CD8-positive, alpha-beta T cell (primary cell): ENCODE measurements at places on chromosomes 6 and 20.

- no peak for DNase-seq
Measured at GRCh38 chr6:154337406-154338005, 19.1 kb downstream of the IPCEF1 start.

DNA sequence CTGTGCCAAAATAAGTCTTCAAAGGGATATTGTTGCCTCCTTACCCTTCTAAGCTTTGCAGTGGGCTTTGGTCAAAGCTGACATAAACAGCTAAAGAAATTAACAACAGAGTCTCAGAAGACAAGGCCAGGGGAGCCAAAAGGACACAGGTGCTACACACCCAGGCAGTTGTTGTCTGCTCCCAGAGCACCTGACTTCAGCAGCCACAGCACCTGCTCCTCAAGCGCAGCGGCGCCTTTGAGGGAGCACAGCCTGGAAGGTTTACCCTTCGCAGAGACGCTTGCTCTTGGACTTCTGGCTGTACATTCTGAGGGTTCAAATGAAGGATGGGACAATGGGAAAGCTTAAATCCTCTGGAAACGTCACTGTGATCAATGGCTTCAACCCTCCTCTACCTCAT lies 16.6 kb downstream of the B4GALT5 start:
- DNase-seq = no peak

GRCh38 chr20:60857708-60858107 lies 394.4 kb upstream of the CDH4 start:
- DNase-seq = no peak

GRCh38 chr20:24764027-24764793 lies 184.9 kb upstream of the CST7 start:
- DNase-seq = no peak

DNA sequence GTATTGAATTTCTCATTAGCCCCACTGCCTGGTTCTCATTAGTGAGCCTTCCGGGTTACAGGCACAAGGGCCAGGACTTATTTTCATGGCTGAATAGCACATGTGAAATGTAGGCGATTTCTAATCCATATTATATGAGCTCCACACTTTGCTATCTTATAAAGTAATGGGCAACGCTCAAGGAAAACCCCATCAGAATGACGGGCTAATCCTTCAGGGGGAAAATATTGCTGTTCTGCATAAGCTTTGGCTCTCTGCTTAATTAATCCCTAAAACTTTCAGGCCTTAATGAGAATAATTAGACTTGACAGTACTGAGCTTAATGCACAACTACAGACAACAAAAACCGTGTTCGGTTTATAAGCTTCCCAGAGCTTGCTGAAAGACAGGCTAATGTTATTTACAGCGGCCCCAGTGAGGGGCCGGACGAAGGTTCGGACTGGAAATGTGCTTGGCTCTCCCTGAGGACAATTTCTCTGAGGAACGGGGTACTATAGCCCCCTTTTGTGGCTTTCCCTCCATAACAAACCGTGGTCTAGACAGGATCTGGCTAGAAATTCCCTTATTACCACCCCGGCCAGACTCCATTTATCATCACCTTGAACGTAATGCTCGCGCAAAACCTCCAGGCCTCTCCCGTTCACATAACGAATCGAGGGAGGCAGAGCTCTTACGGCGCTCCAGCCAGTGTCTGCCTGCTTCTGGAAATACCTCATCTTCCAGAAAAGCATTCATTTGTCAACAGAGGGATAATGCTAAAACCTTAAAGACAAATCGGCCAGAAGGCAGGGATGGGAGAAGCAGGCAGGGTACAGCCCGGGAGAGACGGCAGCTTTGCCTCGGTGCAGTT lies 164.5 kb downstream of the CD83 start:
- no peak for DNase-seq

DNA sequence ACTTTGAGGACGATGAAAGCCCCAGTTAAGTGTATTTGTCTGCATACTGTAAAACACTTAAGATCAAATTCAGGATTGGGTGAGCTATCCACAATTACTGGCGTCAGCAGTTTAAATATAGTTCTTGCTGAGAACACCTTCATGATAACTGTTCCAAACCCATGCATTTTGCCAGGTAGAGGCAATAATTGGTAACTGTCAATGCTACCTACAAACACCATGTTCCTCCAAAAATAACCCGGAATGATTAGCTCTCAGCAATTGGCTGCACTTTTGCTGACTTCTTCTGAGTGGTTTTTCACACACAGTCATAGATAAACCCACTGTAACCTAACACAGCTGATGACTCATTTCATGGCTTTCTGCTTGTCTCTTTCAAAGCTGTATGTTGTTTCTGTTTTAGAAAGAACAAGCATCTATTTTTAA lies 1358.6 kb upstream of the GJE1 start:
- no peak for DNase-seq

DNA sequence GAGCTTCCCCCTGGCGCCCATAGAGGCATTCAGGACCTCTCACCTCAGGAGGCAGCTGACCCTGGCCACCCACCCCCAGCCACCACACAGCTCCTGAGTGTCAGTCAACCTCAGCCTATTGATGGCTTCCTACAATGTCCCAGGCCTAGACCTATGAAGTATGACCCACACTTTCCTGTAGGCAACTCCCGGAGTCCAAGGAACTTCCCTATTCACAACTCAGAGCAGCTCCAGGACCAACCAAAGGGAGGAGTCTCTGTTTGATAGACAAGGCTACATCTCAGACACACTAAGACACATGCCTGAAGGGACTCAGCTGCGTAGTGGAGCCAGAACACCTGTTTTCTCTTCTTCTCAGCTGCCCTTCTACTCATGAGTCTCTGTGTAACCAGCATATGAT lies 169.1 kb downstream of the MAFB start:
- no peak for DNase-seq

GRCh38 chr6:12369781-12370262 lies 79.7 kb downstream of the EDN1 start:
- no peak for DNase-seq

- DNase-seq = no peak
Measured at GRCh38 chr6:87728706-87729105, 26.7 kb upstream of the AKIRIN2 start.

- DNase-seq = peak; percentile 66
Measured at GRCh38 chr6:116561377-116562018, 7.9 kb downstream of the CALHM4 start.

- no peak for DNase-seq
Measured at GRCh38 chr6:117496383-117496990, 14.0 kb downstream of the DCBLD1 start.

DNA sequence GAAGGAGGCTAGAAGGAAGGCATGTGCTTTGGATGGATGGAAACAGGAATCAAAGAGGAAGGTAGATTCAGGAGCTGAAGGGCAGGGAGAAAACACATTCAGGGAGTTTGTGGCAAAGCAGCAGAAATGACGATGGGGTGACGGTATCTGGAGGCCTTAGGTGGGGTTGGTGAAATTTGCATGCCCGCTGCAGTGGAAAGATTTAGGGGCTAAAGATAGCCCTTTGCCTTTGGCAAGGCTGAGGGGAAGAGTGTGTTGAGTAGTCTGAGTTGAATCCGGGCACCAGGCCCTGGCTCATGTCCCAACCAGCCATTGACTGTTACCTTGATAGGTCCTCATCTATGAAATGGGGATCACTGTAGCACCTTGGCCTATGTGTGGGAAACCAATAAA lies 1.3 kb downstream of the GZF1 start:
- DNase-seq = no peak

GRCh38 chr20:36528176-36528874 lies 13.0 kb upstream of the MYL9 start:
- no peak for DNase-seq

- no peak for DNase-seq
Measured at GRCh38 chr6:40535110-40535818, 51.9 kb downstream of the LRFN2 start.

- DNase-seq = no peak
Measured at GRCh38 chr20:19802492-19803158, 44.6 kb downstream of the RIN2 start.

GRCh38 chr20:24963672-24964505 lies 14.8 kb downstream of the CST7 start:
- no peak for DNase-seq

GRCh38 chr6:157967486-157967885 lies 14.2 kb upstream of the SYNJ2 start:
- no peak for DNase-seq

DNA sequence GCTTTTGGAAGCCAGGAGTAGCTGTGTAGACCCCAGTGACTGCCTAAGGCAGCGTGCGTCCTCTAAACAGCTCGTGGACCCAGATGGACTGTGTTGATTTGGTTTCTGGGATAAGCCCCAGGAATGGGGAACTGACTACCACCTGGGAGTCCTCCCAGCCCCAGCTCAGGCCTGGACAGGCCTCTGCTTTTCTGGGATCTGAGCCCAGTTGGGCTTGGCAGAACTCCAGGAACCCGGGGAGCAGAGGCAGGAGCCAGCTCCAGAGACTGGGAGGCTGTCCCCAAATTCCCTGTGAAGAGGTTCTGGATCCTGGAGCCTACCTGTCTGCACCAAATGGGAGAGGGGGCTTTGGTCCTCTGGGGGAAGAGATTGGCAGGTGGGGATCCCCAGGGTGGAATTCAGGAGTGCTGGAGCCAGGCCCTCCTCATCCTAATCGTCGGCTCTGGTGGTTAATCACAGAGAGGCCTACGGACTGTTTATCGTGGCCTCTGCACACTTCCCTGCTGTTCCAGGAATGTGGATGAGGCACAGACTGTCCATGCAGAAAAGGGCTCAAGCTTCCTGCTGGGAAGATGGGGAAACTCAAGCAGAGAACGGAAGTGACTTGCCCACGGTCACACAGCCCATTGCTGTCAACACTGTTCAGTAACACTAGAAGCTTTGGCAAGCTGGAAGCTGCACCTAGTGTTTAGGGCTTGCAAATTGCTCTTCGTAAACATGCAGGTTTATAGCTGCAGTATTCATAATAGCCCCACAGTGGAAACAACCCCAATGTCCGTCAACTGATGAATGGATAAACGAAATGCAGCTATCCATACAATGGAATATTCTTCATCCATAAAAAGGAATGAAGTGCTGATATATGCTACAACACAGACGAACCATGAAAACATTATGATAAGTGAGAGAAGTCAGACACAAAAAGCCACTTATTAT lies 100.6 kb downstream of the KCNB1 start:
- DNase-seq = no peak

DNA sequence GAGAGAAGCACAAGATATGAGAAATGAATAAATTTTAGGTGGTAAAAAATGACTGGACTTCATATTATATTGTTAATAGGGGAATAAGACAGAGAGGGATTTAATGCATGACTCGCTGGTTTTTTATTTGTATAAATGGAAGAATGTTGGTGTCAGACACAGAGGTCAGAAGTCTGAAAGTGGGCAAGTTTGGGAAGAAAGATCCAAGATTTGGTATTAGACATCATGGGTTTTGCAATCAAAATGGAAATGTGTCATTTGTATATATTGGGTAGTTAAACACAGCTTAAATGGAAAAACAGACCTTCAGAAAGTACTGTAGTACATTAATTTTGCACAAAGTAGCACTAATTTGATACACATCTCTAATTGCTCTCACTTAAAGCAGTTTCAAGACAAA lies 96.2 kb downstream of the EYA4 start:
- DNase-seq = no peak

GRCh38 chr20:24723647-24724352 lies 225.3 kb upstream of the CST7 start:
- DNase-seq = no peak

DNA sequence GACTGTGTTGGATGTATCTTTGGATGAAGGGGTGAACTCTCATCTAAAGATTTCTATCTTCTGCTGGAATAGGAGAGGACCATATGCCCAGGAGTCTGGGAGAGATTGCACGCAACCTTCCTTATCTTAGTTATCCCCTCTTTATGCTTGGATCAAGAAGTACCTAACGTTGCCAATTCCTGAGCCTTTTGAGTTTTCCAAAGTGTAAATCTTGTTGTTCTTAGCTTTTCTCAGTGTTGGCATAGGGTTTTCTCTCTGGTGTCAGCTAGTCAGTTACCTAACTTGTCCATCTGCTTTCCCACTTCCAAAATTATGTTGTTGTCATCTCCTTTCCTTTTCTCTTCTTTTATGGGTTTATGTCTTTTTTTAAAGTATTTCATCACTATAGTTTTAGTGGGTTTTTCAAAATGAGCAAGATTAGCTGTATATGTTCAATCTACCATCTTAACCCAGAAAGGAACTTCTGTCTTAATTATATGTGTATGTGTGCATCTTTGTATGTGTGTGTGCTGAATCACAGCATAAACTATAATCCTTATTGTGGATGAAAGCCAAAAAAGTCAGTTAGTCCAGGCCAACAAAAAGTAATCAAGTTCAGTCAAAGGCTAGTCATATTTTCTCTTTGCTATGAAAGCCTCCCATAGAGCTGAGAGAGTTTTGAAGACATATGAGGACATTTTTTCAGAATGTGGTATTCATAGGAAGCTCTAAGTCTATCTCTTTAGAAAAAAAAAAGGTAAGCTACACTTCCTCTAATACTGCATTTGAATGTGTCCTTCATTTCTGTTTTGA lies 72.1 kb downstream of the KHDC1L start:
- no peak for DNase-seq

- DNase-seq = no peak
Measured at GRCh38 chr6:31081872-31082271, 30.5 kb downstream of the C6orf15 start.

- peak; percentile 18 for DNase-seq
Measured at GRCh38 chr6:169990095-169991030, 238.9 kb downstream of the ERMARD start.

GRCh38 chr6:169501128-169501527 lies 200.7 kb downstream of the WDR27 start:
- DNase-seq = no peak

GRCh38 chr6:13420269-13420668 lies 67.1 kb downstream of the GFOD1 start:
- no peak for DNase-seq

DNA sequence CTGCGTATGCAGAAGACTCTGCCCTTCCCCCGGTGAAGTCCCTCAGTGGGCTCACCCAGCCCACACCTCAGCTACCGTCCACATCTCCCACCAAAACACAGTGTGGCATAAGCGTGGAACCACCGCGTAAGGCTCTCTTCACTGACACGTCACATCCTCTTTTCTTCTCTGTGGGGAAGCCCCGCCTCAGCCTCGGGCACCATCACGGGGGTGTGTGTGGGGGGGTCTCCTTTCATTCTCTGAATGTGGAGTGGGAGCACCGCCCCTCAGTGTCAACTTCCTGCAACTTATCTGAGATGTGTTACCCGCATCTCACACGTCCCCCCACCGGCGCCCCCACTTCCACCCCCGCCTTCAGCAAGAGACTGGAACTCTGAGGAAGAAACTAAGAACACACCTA lies 388.4 kb upstream of the JARID2 start:
- peak; percentile 97 for DNase-seq

- DNase-seq = no peak
Measured at GRCh38 chr20:8568075-8568474, 436.0 kb downstream of the PLCB1 start.
